Endothelial cell (in vitro differentiated cells): ENCODE measurements at places on chromosomes 3 and 15.
A peak's percentile ranks its signal among the peaks of the same experiment; 100 is the strongest.

- DNase-seq = no peak
Measured at GRCh38 chr15:101539492-101539891, 50.0 kb upstream of the PCSK6 start.

DNA sequence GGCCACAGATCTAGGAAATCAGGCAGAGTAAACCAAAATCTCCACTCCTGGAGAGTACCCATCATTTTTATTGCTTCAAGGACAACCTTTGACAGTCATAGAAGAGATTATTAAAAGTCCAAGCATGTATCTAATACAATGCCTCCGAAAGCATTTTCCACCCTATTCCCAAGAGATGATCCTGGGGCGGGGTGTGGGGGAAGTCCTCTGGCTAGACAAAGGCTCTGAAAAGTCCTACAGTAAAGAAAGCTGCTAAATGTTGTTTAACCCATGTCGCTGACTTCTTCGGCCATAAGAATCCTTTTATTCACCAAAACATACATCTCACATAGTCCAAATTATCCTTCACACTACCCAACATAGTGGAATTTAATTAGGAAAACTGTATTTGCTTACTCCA, 115.7 kb upstream of the STT3B start:
- DNase-seq = no peak

DNA sequence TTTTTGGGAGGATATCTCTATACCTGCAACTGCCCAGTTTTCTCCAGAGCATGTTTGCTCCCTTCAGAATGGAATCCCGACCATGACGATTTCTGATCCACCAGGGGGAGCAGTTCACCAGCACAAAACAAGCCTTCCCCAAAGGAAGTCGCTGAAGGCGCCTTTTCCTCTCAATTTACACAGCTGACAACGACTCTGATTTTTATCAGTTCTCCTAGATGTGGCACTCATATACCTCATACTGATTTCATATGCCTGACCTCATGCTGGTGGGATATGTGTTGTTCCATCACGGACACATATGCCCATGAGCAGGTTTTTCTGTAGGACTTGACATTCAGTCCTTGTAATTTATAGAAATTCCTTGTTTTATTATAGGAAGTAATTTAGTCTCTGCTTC, 1028.2 kb downstream of the MCTP2 start:
- DNase-seq = peak; percentile 67

DNA sequence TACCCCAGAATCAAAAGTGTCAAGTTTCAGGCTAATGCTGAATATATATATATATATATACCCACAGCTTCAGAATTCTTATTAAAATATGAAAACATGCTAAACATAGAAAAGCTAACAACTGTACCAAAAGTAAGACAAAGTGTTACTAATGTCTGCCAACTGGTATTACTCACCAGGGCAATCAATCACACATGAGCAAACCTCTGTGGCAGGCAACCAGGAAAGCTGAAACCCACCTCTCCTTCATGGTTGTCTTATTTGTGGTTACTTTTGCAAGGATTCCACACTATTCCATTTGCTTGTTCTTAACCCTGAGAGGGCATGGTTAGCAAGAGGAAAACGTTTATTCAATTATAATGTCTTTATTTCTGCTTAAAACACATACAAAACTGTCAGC, 512.3 kb upstream of the MDFIC2 start:
- DNase-seq = no peak

DNA sequence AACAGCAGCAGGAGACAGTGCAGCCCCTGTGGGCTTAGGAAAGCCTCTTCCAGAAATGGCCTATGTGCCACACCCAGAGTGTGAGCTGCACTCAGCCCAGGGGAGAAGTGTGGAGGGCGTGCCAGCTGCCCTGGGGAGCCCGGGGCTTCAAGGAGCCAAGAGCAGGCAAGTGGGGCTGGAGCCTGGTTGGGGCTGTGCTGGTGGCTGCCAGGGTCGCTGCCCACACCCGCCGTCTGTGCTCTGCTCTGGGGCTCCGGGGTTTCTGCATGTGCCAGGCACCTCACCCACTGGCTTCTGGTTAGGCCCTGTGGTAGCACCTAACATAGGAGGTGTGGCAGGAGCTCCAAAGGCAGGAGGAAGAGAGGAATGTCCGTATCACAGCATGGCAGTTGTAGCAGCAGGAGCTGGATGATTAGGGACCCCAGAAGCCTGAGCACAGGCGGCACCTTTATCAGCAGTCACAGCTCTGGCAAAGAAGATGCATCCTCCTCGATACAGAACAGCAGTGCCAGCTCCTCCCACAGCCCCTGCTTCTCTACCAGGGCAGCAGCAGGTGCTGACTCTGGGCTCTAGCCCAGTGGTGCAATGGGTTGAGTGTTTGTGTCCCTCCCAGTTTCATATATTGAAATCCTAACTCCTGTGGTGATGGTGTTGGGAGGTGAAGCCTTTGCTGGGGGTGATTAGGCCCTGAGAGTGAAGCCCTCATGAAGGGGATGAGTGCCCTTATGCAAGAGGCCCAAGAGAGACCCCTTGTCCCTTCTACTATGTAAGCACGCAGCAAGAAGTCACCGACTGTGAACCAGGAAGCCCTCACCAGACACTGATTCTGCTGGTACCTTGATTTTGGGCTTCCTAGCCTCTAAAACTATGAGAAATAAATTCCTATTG, 70.0 kb upstream of the KLF13 start:
- no peak for DNase-seq

DNA sequence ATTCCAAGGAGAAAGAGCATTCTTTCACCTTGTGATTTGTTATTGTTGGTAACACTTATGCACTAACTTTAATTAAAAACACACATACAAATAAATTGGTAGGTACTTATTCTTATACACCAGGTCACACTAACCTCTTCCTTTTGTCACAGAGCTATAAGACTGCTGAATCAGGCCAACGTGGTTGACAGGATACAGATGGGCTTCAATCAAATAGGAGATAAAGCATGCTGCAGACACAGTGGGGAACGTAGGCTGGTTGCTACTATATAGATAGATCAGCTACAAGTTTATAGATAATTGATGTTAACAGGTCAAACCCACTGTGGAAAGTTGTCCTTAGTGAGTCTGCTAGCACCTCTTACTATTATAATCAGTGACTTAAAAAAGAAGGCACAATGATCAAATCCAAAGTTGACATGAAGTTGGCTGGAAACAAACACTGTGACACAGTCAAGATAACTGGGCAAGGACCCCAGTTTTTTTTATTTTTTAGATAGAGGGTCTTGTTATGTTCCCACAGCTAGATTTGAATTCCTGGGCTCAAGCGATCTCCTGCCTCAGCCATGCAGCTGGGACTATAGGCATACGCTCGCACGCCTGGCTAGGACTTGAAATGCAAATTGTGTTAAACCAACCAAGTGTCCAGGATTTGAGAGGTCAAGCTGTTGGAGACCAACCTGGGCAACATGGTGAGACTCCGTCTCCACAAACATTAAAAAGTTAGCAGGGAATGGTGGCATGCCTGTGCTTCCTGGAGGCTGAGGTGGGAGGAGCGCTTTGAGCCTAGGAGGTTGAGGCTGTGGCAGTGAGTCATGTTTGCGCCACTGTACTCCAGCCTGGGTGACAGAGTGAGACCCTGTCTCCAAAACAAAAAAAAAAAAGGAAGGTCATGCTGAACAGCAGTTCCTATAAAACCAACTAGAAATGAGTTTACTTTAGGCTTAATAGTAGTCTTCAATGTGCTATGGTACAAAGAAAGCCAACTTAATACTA, 97.9 kb upstream of the MEX3B start:
- DNase-seq = no peak

GRCh38 chr15:92914768-92915221, 14.7 kb downstream of the CHD2 start:
- no peak for DNase-seq

GRCh38 chr3:161556533-161556932, 59.9 kb downstream of the OTOL1 start:
- DNase-seq = no peak

DNA sequence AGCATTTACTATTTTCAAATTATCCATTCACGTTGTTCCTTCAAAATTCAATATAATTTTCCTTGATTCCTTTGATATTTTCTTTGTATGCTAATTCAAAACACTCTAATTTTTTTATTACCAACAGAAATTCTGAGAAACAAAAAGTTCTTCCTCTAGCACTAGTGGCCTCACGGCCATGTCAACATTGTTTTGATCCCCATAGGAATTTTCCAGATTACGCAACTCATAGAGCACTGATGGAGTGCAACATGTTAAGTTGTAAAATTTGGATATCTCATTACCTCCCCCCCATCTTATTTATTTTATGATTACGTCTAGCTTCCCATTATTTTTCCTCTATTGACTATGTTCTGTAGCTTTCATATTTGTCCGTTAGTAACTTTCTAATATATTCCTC, 745.3 kb downstream of the TUSC7 start:
- DNase-seq = no peak

GRCh38 chr3:39025222-39025970, 26.3 kb downstream of the SCN11A start:
- DNase-seq = no peak

GRCh38 chr3:106566277-106566676, 697.5 kb upstream of the CBLB start:
- no peak for DNase-seq

DNA sequence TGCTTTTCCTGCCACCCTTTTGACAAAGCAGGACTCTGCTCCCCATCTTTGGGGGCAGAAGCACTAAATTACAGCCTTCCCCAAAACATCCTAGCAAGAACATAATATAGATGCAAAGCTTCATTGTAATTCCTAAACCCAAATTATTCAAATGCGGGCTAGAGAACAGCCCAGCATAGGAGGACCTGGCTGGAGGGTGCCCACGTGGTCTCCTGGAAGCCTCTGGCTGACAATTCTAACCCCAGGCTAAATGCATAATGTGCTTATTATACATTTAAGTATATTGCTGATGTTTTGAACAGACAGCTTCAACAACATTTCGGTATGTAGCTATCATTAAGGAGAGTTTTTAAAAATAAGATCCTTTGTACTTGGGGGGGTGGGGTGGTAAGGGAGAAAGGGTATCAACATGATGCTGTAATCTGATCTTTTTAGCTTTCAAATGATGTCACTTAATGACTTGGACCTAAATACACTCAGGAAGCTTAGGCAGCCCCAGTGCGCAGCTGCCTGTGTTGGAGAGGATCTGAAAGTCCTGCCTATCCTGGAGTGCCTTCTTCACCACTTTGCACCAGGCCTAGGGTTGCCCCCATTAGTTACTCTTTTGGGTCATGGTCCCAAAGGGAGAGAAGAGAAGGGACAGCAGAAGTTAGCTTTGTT, 57.2 kb upstream of the USP3 start:
- no peak for DNase-seq

DNA sequence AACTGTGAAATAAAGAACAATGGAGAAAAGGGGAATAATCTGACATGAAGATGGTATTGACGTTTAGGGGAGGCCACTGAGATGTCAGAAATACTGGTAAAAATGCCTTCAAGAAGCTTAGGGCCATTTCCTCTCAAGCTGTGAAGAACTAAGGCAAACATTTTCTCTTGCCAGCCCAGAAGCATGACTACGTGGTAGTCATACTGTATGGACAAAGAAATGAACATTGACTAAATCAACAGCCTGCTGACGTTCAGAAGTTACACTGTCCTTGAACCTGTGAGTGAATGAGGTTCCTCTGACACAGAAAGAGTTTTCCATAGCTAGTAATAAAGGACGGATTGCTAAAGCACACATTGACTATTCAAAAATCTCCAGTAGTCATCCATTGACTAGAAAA, 121.0 kb downstream of the P3H2 start:
- DNase-seq = no peak

DNA sequence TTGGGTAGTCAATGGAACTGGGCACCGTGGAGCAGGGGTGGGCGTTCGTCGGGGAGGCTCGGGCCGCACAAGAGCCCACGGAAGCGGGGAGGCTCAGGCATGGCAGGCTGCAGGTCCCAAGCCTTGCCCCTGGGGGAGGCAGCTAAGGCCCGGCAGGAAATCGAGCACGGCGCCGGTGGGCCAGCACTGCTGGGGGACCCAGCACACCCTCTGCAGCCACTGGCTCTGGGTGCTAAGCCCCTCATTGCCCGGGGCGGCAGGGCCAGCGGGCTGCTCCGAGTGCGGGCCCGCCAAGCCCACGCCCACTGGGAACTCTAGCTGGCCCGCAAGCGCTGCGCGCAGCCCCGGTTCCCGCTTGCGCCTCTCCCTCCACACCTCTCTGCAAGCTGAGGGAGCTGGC, 21.5 kb upstream of the C2CD4B start:
- DNase-seq = no peak

DNA sequence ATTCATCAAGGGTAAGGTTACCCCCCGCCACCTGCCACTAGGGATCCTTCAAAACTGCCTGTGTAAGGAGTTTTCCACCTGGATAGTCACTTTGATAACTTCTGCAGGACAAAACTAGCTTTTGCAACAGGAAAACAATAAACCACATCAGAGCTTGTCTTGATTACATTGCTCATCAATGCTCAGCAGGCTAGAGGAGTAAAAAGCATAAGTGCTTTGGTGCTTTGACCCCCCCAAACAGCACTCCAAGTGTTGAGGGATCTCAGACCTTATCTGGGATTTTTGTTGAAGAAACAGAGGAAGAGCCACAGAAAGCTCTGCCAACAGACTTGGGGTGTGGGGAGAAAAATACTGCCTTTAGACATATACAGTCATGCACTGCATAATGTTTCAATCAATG, 10.8 kb upstream of the PHLDB2 start:
- DNase-seq = no peak

DNA sequence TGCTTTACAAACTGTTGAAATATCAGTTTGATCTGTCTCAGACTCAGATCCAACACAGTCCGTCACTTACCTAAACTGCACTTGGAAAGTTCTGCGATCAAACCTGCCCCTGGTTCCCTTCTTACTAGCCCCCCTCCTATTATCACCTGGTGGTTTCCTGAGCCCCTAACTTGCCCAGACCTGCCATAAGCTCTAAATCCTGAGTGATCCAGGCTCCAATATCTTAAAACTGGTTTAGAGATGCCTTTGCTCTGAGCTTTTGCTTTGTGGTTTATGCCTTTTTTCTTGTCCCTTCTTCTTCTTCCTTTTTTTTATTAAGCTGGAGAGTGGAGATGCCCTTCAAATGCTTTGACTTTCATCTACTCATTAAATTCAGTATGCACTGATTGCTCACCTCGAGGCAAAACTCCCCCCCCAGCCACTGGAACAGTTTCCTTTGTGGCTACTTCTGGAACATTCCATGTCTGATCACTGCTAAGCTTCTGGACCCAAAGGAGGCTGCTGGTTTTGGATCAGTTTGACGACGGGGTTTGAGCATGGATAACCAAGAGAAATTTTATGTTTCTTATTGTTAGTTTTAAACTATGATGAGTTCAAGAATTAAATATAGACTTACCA, 3.5 kb upstream of the ITGB5 start:
- DNase-seq = no peak

GRCh38 chr3:188170461-188171459, 16.8 kb downstream of the LPP start:
- no peak for DNase-seq

GRCh38 chr3:99084826-99085225, 183.3 kb upstream of the DCBLD2 start:
- DNase-seq = no peak
